ENCODE measurements at places on chromosomes 2 and 18. TPM values are rescaled to one million over a fixed set of nuclear protein-coding genes. Genes with fewer than 3 reads are reported as not detected.

The GMCL1 gene
- total RNA-seq, result 39.2 TPM

The STAT4 gene
- total RNA-seq, result 18.8 TPM

The GKN1 gene
- total RNA-seq, result not detected

DNA sequence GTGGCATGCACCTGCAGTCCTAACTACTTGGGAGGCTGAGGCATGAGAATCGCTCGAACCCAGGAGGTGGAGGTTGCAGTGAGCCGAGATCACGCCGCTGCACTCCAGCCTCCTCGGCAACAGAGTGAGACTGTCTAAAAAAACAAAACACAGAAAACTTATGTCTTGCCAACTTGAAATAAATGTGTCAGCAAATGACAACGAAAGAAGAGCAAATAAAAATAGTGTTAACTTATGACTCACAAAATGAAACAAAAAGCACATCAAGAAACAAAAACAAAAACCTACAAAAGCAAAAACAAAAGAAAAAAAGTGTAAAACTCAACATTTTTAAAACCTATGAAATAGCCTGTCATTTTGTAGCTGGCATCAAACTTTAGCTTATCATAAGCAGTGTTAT is 65.2 kb downstream of the KCNH7 start:
- peaks cover 16% of the 10 kb centered on the region for H3K4me1 ChIP-seq
- H3K27ac ChIP-seq, result no peak overlapping the region
- H3K36me3 ChIP-seq, result peaks cover 1% of the 10 kb centered on the region
- no peaks in the 10 kb centered on the region for H3K27me3 ChIP-seq
- DNase-seq, result no peak

DNA sequence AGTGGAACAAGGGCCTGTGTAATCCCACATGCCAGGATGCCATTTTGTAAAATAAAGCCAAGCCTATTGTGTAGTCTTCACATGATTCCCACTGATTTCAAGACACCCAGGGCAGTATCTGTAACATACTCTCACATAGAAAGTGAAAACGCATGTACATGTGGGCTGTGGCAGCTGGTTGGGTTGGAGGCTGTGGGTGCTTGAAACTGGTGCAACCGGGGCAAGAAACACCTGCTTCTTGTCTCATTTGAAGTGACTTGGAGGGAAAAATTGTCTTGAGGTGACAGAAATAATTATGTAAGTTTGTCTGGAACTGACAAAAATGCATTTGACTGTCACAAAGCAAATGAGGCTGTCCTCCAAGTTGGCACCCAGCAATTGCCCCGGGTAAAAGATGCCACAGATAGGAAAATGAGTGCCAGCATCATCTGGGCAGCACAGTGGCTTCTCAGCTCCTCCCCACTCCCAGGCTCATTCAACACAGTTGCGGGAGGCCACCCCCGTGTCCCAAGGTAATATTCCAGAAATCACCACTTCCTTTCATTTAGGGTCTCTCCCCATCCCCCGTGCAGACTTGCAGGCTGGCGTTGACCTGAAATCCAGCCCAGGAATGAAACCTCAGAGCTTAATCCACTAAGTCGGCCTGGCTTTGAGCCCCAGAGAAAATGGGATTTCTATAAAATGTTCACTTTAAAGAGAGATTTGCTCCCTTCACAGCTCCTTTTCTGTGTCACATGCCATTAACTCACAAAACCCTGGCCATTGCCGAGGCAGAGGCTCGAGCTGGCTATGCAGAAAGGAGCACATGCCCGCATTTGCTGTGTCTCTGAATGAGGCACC is 293.9 kb upstream of the PARD3B start:
- no peaks in the 10 kb centered on the region for H3K36me3 ChIP-seq
- H3K4me1 ChIP-seq, result peaks cover 5% of the 10 kb centered on the region
- H3K27me3 ChIP-seq, result peaks cover 2% of the 10 kb centered on the region
- DNase-seq, result no peak
- H3K4me3 ChIP-seq, result no peak overlapping the region

- DNase-seq, result no peak
- peaks cover 1% of the 10 kb centered on the region for H3K36me3 ChIP-seq
- H3K27me3 ChIP-seq, result no peaks in the 10 kb centered on the region
- no peaks in the 10 kb centered on the region for H3K4me1 ChIP-seq
- no peak overlapping the region for H3K27ac ChIP-seq
- no peak overlapping the region for H3K4me3 ChIP-seq
These were observed 211.0 kb downstream of the KCNE4 start for GRCh38 chr2:223262946-223263345.

DNA sequence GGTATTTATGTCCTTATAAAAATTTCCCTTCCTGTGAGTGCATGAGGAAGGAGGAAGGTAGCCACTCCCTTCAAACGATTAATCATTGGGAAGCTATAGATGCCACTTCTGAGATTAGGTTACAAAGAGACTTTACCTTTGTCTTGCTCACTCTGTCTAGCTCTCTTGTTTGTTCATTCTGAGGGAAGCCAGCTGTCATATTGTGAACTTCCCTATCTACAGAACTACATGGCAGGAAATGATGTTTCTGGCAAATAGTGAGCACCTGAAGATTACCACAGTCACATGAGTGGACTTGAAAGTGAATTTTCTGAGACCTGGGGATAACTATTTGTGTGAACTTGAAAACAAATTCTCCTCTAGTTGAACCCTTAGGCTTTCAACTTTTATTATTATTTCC is 776.8 kb downstream of the CCDC85A start:
- no peaks in the 10 kb centered on the region for H3K36me3 ChIP-seq
- DNase-seq, result no peak
- no peak overlapping the region for H3K4me3 ChIP-seq
- H3K27ac ChIP-seq, result no peak overlapping the region
- H3K27me3 ChIP-seq, result no peaks in the 10 kb centered on the region

- H3K27me3 ChIP-seq, result no peaks in the 10 kb centered on the region
- H3K27ac ChIP-seq, result no peak overlapping the region
- H3K4me3 ChIP-seq, result no peak overlapping the region
These were observed 5.5 kb downstream of the CCDC102B start for GRCh38 chr18:68803356-68803755.

GRCh38 chr2:28710545-28710944 is 41.1 kb upstream of the PPP1CB start:
- DNase-seq, result no peak
- no peaks in the 10 kb centered on the region for H3K27me3 ChIP-seq
- H3K36me3 ChIP-seq, result no peaks in the 10 kb centered on the region
- H3K4me3 ChIP-seq, result no peak overlapping the region
- H3K4me1 ChIP-seq, result peaks cover 8% of the 10 kb centered on the region
- no peak overlapping the region for H3K27ac ChIP-seq

DNA sequence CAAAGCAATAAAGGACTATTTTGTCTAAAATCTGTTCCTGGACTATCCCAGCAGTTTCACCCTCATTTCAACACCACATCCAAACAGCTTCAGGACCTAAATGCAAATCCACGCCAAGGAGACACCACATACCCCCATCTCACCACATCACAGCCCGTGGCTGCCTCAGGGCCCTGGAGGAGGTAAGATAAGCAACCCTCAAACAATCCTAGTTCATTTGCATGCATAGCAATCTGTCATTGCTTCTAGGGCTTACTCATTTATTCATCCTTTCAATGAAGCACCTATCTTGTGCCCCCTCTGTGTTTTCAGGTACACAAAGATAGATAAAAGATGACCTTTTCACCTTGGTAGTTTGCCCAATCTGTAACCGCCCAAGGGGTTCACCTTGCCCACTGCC is 86.5 kb downstream of the VSNL1 start:
- H3K36me3 ChIP-seq, result peaks cover 2% of the 10 kb centered on the region
- H3K27me3 ChIP-seq, result no peaks in the 10 kb centered on the region
- DNase-seq, result no peak
- no peak overlapping the region for H3K4me3 ChIP-seq

- no peaks in the 10 kb centered on the region for H3K36me3 ChIP-seq
- peaks cover 22% of the 10 kb centered on the region for H3K4me1 ChIP-seq
- peaks cover 9% of the 10 kb centered on the region for H3K27me3 ChIP-seq
- no peak overlapping the region for H3K4me3 ChIP-seq
- H3K27ac ChIP-seq, result no peak overlapping the region
These were observed 42.0 kb downstream of the RDH14 start for GRCh38 chr2:18518116-18519111.

DNA sequence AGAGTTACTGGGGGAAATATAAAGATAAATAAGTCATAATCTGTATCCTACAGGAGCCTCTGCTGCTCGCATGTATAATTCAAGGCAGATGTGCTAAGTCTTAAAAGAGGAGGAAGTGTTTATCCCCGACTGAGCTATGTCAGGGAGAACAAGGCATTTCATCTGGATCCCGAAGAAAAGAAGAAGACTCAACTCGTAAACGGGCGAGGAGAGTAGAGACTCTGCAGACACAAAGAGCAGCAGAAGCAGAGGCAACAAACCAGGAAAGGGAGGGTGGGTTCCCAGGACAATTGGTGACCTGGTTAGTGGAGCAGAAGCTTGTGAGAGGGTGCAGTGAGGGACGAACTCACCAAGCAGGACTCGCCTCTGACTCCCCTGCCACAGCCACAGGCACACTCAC is 368.6 kb downstream of the EIPR1 start:
- no peaks in the 10 kb centered on the region for H3K36me3 ChIP-seq
- no peak for DNase-seq
- H3K4me1 ChIP-seq, result no peaks in the 10 kb centered on the region
- H3K27me3 ChIP-seq, result peaks cover 19% of the 10 kb centered on the region
- no peak overlapping the region for H3K27ac ChIP-seq

DNA sequence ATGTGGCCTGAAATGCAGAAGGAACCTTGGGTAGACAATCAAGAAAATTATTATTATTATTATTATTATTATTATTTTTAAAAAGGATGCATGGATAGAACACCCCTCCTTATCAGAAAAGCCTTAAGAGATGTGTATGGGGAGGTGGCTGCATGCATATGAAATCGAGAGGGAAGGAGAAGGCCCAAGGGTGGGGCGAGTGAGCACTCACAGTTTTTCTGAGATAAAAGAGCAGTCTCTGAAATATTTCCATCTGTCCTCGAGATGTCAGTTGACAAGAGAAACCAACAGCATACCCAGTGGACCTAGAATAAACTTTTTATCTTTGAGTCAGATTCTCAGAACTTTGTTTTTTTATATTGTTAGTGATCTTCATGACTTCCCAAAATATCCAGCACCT is 282.9 kb downstream of the GPD2 start:
- peaks cover 11% of the 10 kb centered on the region for H3K27me3 ChIP-seq
- H3K4me3 ChIP-seq, result no peak overlapping the region
- H3K27ac ChIP-seq, result no peak overlapping the region
- DNase-seq, result no peak
- no peaks in the 10 kb centered on the region for H3K36me3 ChIP-seq

DNA sequence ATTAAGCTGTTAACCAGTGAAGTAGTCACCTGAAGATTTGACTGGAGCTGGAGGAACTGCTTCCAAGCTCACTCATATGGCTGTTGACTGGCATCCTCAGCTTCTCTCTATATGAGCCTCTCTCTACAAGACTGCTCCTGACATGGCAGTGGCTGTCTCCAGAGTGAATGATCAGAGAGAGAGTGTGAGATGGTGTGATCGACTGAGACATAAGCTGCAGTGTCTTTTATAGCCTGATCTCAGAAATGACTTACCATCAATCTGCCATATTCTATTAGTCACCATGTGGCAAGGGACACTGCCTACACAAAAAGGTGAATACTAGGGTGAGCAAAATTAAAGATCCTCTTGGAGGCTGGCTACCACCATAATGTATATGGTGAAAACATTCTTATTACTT is 7.8 kb upstream of the RBMS1 start:
- H3K36me3 ChIP-seq, result no peaks in the 10 kb centered on the region
- H3K27ac ChIP-seq, result no peak overlapping the region
- no peaks in the 10 kb centered on the region for H3K4me1 ChIP-seq
- no peak overlapping the region for H3K4me3 ChIP-seq
- DNase-seq, result no peak
- peaks cover 3% of the 10 kb centered on the region for H3K27me3 ChIP-seq

- DNase-seq, result no peak
- no peaks in the 10 kb centered on the region for H3K36me3 ChIP-seq
- H3K27me3 ChIP-seq, result no peaks in the 10 kb centered on the region
- no peak overlapping the region for H3K4me3 ChIP-seq
- H3K4me1 ChIP-seq, result peaks cover 10% of the 10 kb centered on the region
- H3K27ac ChIP-seq, result no peak overlapping the region
These were observed 96.1 kb upstream of the CSRNP3 start for GRCh38 chr2:165373278-165374010.

DNA sequence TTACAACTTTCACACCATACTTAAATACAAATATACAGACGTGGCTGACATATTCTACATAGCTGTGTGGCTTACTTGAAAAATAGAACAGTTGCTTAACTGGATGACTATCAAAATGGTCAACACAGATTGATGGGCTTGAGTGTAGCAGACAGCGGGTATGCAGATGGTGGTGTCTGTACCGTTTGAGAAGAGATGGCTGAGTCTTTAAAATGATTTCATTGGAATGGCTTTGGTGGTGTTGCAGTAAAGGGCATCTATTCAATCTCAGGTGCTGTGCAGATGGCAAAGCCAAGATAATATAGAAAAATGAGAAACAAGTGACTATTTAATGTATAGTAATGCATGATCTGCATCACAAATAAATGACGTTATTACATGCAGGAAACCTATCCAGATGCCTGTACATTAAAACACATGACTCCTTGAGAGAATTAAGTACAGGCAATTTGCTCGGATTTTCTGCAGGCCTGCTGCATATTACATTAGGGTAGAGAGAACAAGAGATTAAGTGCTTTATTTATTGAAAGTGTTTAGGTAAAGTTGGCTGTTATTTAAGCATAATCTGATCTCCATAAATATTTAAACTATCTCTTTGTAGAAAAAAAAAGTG is 68.5 kb downstream of the AGPS start:
- peaks cover 55% of the 10 kb centered on the region for H3K36me3 ChIP-seq
- no peak for DNase-seq
- H3K4me1 ChIP-seq, result no peaks in the 10 kb centered on the region
- no peak overlapping the region for H3K4me3 ChIP-seq
- no peaks in the 10 kb centered on the region for H3K27me3 ChIP-seq
- no peak overlapping the region for H3K27ac ChIP-seq

GRCh38 chr2:16330012-16330411 is 335.6 kb downstream of the CYRIA start:
- H3K4me3 ChIP-seq, result no peak overlapping the region
- peaks cover 24% of the 10 kb centered on the region for H3K4me1 ChIP-seq
- H3K36me3 ChIP-seq, result no peaks in the 10 kb centered on the region
- DNase-seq, result no peak
- peaks cover 50% of the 10 kb centered on the region for H3K27me3 ChIP-seq
- peak overlapping the region; percentile 65 for H3K27ac ChIP-seq

DNA sequence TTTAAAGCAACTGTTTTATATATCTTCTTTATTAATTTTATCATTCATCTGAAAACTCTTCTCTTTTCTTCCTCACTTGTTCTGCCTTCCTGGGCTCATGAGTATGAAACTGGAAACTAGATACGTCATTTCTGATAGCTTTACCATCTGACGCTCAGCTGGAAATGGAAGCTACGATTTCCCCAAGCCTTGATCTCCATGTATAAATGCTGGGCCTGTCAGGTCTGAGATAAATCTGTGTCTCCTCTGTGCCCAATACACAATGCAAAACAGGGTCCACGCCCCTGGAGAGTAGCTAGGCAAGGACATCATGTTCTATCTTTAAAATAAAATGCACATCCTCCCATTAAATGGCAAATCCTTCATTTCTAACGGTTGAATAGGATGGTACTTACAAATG is 238.4 kb downstream of the AFF3 start:
- H3K27ac ChIP-seq, result no peak overlapping the region
- H3K4me1 ChIP-seq, result peaks cover 10% of the 10 kb centered on the region
- H3K27me3 ChIP-seq, result peaks cover 18% of the 10 kb centered on the region
- no peak for DNase-seq
- H3K36me3 ChIP-seq, result no peaks in the 10 kb centered on the region
- no peak overlapping the region for H3K4me3 ChIP-seq

Measured in progenitor cell of endocrine pancreas (in vitro differentiated cells).